ENCODE measurements at places on chromosomes 5 and 9. TPM values are rescaled to one million over a fixed set of nuclear protein-coding genes. Genes with fewer than 3 reads are reported as not detected.

- no peak for DNase-seq
Observed at GRCh38 chr5:54667136-54667535, 149.6 kb downstream of the SNX18 start.

GRCh38 chr9:127703289-127703946 is 3.4 kb upstream of the CFAP157 start:
- DNase-seq = no peak

- DNase-seq = no peak
Observed at GRCh38 chr9:91354881-91355280, 6.8 kb downstream of the AUH start.

DNA sequence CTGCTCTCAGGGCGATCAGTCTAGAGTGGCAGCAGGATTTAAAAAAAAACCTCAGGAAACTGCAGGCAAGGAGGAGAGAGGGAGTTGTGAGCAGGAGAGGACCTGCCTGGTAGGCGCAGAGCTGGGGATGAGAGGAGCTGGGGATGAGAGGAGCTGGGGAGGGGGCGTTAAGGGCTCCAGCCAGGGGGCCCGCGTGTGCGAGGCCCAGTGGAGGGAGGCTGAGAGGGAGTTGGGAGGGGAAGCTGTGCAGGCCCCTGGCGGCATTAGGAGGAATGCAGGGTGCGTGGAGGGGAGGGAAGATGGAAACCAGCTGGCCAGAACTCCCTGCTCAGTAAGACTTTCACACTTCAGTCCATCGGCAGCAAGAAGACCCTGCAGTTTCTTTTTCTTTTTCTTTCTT is 45.2 kb upstream of the HMCN2 start:
- no peak for DNase-seq

DNA sequence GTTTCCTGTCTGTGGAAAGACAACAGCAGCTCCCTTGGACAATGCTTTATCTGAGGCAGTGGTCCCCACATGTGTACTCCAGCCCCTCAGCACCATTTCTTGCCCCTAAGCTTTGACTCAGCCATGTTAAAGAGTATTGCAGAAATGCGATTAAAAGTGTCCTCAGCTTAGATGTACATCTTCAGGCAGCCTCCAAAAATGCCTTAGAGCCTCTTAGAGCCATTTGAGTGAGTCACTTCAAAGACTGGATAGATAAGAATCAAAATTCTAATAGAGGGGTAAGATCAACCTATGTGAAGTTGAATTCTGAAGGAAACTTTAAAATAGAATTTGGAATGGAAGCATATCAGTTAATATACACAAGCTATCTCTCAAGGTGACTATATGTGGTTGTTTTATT is 296.3 kb downstream of the ADAMTS6 start:
- no peak for DNase-seq

- no peak for DNase-seq
Observed at GRCh38 chr5:18314192-18314778, 680.0 kb downstream of the TAF11L14 start.

GRCh38 chr5:59621477-59621876 is 272.0 kb downstream of the PDE4D start:
- no peak for DNase-seq

- no peak for DNase-seq
Observed at GRCh38 chr5:172245703-172246125, 37.9 kb downstream of the UBTD2 start.

DNA sequence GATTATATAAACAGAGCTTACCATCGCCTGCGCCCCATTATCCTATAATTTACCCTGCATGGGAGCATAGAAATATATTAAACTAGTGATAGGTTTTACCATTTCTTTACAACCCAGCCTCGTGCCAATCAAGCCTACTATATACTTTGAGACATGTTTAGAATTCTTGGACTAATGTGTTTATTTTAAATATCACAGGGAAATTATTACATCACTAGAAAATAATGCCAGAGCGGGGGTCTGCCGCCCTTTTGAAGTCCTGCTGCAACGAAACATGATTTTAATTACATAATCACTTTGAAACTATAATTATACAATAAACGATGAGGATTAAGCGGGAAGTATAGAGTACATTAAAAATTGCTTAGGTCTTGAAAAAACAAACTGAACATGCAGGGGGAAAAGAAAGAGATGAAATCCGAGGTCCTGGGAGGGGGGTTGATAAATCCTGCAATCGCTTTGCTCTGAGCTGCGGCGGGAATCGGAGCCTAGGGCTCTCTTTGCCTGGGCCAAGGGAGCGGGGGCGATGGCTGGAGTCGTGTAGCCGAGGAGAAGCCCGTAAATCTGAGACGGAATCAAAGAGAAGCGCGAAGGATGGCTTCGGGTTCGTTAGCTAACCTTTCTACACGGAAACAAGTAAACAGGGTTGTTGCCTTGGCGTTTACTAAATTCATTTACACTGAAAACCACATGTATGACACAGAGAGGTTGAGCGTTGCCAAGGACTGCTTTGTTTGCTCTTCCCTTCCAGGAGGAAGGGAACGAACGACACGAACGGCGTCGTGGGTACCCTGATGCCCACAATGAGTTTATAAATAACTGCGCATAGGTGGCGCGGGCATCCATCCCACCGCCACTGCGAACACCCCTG is 127.6 kb downstream of the TMEM174 start:
- no peak for DNase-seq

DNA sequence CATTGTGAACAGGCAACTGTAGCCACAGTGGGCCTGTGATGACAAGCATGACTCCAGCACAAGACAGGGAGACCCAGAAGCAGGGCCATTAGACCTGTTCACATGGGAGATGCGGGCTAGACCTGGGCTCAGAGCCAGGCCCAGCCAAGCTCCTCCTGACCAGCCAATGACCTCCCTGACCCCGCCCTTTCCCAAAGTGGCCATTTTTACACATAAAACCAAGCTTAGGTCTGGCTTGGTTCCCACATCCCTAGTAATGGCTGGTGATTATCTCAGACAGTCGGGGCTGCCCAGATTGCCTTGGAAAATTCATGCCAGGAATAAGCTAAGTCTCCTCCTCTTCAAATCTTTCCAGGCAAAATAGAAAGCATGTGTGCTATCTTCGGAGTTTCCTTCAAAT is 94.1 kb downstream of the FRMD3 start:
- DNase-seq = no peak

- peak; percentile 86 for DNase-seq
Observed at GRCh38 chr5:177402271-177403043, 2.0 kb upstream of the PFN3 start.

DNA sequence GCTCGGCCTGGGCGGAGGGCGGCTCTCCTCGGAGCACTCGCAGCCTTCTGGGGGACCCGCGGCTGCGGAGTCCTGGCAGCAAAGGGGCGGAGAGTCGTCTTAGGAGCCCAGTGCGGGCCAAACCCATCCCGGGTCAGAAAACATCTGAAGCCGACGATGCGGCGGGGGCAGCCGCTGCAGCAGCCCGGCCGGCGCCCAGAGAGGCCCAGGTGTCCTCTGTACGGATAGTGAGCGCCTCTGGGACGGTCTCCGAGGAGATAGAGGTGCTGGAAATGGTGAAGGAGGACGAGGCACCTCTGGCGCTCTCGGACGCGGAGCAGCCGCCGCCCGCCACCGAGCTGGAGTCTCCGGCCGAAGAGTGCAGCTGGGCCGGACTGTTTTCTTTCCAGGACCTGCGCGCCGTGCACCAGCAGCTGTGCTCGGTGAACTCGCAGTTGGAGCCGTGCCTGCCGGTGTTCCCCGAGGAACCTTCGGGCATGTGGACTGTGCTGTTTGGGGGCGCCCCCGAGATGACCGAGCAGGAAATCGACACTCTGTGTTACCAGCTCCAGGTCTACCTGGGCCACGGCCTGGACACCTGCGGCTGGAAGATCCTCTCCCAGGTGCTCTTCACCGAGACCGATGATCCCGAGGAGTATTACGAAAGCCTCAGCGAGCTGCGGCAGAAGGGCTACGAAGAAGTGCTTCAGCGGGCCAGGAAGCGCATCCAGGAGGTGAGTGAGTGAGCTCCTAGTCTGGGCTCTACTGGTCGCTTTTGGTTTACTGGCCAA is 1.2 kb downstream of the JMY start:
- peak; percentile 44 for DNase-seq

GRCh38 chr5:16602182-16602581 is 14.6 kb downstream of the RETREG1 start:
- DNase-seq = no peak

DNA sequence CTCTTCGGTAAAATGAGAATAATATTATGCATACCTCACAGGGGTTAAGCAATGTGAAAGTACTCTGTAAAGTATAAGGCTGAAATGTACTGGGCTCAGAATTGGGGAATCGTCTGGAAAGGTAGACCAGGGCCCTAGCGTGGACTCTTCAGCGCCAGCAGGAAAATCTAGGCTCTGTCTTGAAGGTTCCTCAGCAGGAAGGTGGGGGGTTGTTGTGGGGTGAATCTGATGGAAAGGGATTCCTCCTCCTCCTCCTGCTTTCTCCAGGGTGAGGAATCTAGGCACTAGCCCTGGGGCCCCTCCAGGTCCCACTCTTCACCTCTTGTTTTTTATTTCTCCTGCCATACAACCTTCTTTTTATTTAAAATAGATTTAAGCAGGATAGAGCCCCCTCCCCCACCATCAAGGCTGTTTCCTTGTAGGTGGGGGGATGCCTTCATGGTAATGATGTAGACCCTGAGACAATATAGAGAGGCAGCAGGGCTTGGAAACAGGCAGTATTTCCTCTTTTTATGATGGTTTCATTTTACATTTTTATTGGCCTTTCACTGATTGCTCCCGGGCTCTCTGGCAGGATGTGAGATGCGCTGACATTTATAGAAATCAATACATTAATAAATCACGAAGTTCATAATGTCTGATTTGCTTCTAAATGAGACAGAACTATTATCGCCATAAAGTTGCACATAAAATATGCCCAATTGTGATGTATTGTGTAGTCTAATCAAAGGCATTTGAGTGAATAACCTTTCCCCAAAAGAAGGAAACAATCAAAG is 78.9 kb upstream of the GABRP start:
- DNase-seq = no peak

DNA sequence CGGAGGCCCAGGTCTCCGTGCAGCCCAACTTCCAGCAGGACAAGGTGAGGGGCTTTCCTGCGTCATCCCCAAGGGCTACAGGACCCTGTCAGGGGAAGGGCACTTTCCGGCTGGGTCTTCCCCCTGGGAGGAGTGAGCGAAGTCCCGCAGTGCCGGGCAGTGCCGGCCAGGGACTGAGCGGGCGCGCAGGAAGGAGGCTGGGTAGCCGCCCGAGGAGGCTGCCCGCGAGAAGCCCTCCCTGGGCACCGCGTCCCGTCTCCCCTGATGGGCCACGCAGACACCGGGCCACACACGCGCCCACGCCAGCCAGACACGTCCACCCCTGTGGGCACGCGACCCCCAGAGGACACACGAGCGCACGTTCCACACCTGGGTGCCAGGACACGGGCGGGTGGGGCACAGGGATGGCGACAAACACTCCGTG is 357 bp downstream of the PTGDS start:
- no peak for DNase-seq

DNA sequence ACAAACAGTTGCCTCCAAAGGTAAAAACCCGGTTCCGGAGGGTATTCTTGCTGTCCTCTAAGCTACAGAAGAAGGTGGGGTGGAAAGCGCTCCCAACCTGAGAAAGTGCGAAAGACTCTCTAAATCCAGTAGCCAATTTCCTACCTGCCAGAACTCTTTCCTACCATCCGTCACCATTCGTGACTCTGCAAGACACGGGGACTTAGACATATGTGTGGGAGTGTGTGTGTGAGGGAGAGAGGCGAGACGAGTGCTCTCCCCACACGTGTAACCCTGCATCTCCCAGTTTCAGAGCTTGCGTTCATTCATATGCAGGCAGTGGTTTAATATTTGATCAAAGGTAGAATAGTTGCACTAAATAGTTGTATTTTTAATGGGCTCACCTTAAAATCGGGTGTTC is 473 bp upstream of the GABRA1 start:
- no peak for DNase-seq

- peak; percentile 45 for DNase-seq
Observed at GRCh38 chr5:163434401-163434866, 3.0 kb upstream of the CCNG1 start.

- no peak for DNase-seq
Observed at GRCh38 chr9:4572184-4572826, 82.0 kb downstream of the SLC1A1 start.

GRCh38 chr9:98944057-98944733 is 488 bp downstream of the COL15A1 start:
- DNase-seq = no peak

- no peak for DNase-seq
Observed at GRCh38 chr5:29697785-29698414, 1495.6 kb upstream of the CDH6 start.

DNA sequence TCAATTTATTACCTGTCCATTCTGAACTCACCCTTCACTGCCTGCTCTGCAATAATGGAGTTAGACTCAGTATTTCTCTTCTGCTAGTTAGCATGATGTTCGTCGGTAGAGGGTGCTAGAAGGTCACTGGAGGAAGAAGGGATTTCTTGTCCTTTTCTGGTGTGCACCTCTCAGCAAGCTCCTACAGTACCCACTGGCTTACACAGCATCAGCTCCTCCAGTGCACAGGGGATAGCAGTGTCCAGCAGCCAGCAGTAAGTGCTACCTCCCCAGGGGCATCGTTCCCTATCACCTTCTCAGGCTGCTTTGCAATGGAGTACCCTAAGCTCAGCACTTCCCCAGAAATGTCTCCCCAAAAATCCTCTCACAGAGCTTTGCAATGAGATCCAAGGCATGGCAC is 45.9 kb upstream of the APC start:
- DNase-seq = no peak

DNA sequence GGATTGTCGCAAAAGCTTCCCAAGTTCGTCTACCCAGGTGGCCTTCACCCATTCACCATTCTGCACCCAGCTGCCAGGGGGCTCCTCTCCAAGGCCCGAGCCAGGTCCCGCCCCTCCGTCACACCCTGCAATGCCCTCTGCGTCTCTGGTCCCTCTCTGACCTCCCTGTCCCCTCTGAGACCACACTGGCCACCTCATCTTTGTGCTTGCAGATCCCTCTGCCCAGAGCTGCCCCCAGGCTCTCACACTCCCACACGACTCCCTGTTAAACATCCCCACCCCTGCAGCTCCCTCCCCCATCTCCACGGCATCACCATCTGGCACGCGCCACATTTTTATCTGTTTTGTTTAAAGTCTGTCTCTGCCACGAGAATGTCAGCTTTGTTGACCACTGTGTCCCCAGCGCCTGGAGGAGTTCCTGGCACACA is 243.6 kb downstream of the PBX3 start:
- no peak for DNase-seq

DNA sequence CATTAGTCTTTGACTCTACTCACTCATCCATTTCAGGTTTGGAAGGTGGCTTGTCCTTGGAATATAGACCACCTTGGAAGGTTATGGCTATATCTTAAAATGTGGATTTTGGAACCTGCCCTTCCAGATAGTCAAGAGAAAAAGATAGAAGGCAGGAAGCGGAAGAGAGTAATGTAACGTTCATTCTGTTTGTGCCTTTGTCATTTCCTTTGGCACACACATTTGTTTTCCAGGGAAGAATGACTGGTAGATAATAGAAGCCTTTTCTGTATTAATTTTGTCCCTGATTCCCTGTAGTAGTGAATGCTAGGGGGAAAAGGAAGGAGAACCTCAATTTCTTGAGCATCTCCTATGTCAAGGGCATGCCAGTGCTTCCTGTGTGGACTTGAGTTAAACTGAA is 54.7 kb downstream of the PPIC start:
- DNase-seq = no peak

Gene GRM6
- total RNA-seq = not detected

Gene FGF18
- total RNA-seq = not detected

Gene TSSK1B
- total RNA-seq = not detected

Gene SH2D3C
- total RNA-seq = 10.1 TPM

Gene GRXCR2
- not detected for total RNA-seq

Gene CDC20B
- total RNA-seq = not detected

Gene MYORG
- 71.4 TPM for total RNA-seq

Gene PKD2L2
- not detected for total RNA-seq

Gene DNM1
- 9.1 TPM for total RNA-seq

Gene MCTP1
- total RNA-seq = 8.6 TPM

Gene C7
- 132 TPM for total RNA-seq
